ENCODE measurements at places on chromosomes 1 and 21.
A peak's percentile ranks its signal among the peaks of the same experiment; 100 is the strongest.

GRCh38 chr21:42921927-42922326 is 3.5 kb downstream of the ERVH48-1 start:
- no peak for DNase-seq

DNA sequence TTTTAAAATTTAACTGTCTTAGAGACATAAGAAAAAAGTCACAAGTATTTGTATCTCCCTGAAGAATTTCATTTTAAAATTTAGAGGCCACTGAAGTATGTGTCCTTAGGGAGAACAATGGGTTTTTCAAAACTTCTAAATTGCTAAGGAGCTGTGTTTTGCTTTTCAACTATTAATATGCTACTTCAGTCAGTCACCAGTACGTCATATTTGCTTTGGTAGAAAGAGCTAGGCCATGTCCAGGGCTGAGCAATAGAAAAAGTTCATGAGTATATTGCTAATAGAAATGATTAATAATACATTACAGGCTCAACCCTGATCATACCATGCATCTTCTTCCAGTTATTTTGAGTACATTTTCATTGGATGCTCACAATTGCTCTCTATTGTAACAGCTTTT is 1.7 kb upstream of the SGIP1 start:
- DNase-seq: no peak

DNA sequence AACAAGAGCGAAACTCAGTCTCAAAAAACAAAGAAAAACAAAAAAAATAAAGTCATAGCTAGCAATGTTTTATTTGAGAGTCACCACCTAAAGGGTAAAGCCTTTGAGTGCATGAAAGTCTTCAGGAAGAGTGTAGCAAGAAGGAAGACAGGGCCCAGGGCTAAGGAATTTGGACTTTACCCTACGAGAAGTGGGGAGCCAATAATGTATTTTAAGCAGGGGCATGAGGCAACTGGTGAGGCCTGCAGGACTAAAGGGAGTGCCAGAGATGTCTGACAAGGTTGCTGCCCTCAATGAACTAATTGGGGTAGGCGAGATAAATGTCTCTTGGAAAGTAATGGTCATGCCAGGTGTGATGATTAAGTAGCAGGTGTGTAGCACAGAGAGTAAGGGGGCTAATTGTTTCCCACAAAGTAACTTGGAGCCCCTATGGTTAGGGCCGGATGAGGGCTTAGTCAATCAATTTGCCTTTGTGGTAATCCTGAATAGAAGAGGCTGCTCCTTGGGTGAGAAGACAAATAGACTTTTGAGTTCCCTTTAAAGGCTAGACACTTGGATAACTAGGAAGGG is 31.6 kb upstream of the CACNA1E start:
- DNase-seq: no peak

DNA sequence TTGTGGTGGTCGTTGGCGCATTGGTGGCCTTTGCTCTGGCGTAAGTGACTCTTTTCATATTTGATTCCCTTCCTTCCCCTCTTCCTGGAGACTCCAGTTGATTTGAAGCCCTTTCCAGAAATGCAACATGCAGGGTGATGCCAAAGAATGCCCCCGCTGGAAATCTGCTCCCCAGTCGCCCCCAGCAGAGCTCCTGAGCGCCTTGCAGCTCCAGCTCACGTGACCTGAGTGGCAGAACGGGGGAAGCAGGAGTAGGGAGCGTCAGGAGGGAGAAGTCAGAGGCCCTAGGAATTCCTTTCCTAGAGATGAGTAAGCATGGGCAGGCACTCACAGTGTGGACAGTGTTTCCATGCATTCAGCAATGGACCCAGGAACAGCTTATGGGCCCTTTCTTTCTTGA is 255.9 kb downstream of the CACNA1E start:
- no peak for DNase-seq

GRCh38 chr1:176073524-176074157 is 133.4 kb downstream of the COP1 start:
- peak; percentile 61 for DNase-seq

DNA sequence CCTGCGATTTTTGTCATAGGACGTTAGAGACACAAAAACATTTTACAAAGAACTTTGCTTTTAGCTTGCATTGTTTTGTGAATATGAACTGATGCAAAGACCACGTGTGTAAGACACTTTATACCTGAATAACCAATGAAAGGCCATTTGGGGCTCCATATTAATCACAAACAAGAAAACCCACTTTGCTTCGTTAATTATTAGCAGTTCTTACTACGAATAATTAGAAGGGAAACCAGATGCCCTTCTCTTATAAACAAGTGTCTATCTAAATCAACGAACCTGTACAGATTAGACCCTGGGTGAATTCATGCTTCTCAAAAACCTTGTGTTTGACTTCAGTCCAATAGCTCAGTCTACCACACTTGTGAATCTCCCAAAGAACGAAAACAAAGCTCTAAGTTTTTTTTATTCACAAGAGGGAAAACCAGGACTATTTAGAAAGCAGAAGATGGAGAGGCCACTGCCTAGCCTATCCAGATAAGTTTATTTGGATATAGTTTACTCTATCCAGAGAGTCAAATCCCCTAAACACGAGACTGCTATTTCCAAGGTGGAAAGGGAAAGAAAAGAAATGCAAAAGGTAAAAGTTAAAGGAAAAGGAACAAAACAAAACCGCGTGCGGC is 897 bp downstream of the CYYR1 start:
- no peak for DNase-seq

DNA sequence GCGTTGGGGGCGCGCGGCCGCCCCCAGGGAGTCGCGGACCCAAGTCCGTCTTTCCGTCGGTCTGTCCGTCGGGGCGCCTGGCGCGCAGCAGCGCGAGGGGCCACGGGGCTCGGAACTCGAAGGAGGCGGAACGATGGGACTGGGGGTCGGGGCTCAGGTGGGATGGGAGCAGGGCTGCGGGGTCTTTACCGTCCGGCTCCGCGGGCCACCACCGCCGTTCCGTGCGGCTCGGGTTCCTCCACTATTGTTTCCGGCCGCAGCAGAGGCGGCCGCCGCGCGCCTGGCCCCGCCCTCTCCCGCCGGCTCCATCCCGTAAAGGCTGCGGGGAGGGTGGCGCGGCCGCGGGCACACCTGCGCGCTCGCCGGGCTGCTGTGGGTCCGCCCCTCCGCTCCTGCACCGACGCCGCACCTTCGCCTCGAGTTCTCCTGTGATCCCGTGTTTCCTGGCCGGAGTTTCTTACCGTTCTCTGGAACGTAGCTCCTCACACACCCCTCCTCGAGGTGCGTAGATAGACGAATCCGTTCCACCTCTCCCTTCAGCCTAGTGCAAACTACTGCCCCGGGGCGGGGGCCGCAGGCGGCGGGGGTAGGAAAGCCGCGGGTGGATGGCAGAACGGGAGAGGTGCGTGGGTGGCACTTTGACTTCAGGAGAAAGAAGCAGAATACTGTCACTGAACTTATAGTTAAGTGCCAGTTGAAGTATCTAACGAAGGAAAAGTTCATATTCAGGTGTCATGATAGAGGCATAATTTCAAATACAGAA is at the start of gene C21orf91:
Gene C21orf91 (minus strand): TSS at position 243 of the 763 bp plus-strand sequence. CDS start 1,038 bp downstream, outside the sequence.
- peak; percentile 89 for DNase-seq
